ENCODE measurements at places on chromosomes 7 and 10.

DNA sequence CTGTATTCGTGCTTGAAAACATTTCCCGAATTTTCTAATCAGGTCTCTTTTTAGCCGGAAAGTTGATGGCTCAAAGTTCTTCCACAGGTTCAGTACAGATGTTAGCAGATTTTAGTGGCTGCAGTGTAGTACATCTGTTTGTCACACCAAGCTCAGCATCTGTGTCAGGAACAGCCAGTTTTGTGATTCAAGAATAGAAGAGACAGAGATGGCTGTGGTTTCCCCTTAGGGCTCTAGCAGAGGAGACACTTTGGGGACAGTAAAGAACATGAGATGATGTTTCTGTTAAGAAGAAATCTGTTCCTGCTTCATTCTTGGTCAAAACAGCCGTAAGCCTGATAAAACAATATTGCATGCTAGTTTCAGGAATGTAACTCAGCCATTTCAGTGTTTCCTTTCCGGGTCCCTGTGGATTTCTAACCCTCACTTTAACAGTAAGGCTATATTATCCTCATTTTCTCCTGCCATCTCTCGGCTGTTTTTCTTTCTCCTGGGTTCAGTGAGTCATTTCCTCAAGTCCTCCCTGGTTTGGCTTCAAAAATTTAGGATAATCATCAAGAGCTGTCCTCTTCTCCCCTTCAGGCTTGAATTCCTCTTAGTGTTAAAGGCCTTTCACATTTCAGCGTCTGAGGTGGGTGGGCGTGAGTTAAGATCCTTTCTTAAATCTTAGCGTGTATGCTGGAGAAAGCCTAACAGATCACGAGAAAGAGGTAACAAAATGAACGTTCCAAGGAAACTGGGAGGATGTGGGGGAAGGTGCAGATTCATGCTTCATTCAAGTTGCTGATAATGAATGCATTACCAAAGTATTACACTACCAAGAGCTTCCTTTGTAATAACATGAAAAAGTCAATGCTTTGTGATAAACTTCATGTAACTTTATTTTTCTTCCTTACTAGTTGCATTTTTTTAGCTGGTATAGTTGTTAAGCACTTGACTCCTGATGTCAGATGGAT, 37.1 kb upstream of the BICC1 start:
- DNase-seq, result peak; percentile 47

- DNase-seq, result no peak
These were observed 43.4 kb upstream of the GHITM start for GRCh38 chr10:84095811-84096497.

GRCh38 chr10:13236638-13237037, 2.5 kb upstream of the UCMA start:
- DNase-seq, result no peak

GRCh38 chr7:81973117-81973516, 203.3 kb upstream of the HGF start:
- no peak for DNase-seq

- no peak for DNase-seq
These were observed 31.5 kb downstream of the MTURN start for GRCh38 chr7:30166155-30166840.

GRCh38 chr7:135001390-135002165, 15.3 kb downstream of the AGBL3 start:
- no peak for DNase-seq

GRCh38 chr10:60086862-60087261, 180.5 kb upstream of the CCDC6 start:
- DNase-seq, result no peak

DNA sequence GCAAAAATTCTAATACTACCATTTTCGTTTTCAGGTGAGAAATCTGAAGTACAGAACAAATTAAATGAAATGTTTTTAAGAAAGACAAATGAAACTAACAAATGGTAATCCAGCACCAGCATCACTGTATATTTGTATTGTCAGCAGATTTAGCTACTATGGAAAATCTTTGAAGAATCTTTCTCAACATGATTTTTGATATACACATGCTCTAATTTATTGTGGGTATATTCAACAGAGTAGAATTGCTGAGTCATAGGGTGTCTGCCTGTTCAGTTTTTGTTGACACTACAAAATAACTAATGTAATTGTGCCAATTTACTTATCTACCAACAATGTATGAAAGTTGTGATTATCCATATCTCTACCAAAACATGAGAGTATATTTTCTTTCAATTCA, 437.6 kb downstream of the PCDH15 start:
- DNase-seq, result no peak

DNA sequence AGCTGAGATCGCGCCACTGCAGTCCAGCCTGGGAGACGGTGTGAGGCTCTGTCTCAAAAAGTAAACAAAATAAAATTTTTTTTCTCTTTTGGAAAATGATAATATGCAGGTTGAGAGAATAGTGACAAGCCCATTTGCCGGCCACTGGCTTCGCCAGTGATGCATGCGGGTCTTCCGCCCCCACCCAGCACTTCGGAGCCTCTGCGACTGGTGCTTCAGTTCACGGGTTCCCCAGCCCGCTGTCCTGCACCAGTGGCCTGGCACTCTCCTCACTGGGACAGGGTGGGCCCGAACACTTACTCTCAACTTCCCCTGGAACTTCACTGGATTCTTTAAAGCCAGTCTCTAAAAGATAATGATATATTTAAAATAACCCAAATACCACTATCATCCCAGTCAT, 2.7 kb downstream of the SUN1 start:
- no peak for DNase-seq

GRCh38 chr10:31762316-31762715, 166.3 kb downstream of the ARHGAP12 start:
- no peak for DNase-seq

Data from GM04503 (cell line).